ENCODE measurements at places on chromosomes 7 and 10. TPM values are rescaled to one million over a fixed set of nuclear protein-coding genes. Genes with fewer than 3 reads are reported as not detected.

RASA4 gene
- total RNA-seq = 3.4 TPM

TMEM236 gene
- 0.04 TPM for total RNA-seq

DYNC1I1 gene
- total RNA-seq = 6.5 TPM

FAM25A gene
- total RNA-seq = not detected

LRCH4 gene
- 3.4 TPM for total RNA-seq

GPNMB gene
- 112 TPM for total RNA-seq

PRKAR1B gene
- total RNA-seq = 40.5 TPM

FBXW4 gene
- total RNA-seq = 7.7 TPM

EIF4H gene
- total RNA-seq = 223 TPM

CYTH3 gene
- total RNA-seq = 9.8 TPM

RSPH10B gene
- total RNA-seq = not detected

CHRM2 gene
- 0.04 TPM for total RNA-seq

SPDYE2B gene
- total RNA-seq = not detected

GHRHR gene
- total RNA-seq = not detected

CUBN gene
- 0.14 TPM for total RNA-seq

TUBGCP2 gene
- total RNA-seq = 54.5 TPM

CLDN15 gene
- 6.0 TPM for total RNA-seq

MYL7 gene
- total RNA-seq = not detected

PAX4 gene
- not detected for total RNA-seq

C10orf53 gene
- not detected for total RNA-seq

TRIM74 gene
- total RNA-seq = not detected

AKR1C2 gene
- total RNA-seq = 74.6 TPM

NUTM2E gene
- total RNA-seq = not detected

JAKMIP3 gene
- total RNA-seq = 0.43 TPM

BHLHA15 gene
- total RNA-seq = not detected

FGFBP3 gene
- total RNA-seq = 0.21 TPM

ATRNL1 gene
- 4.9 TPM for total RNA-seq

NAT16 gene
- not detected for total RNA-seq

SRRM3 gene
- 3.8 TPM for total RNA-seq
